Activated CD8-positive, alpha-beta T cell treated with anti-CD3 and anti-CD28 coated beads for 36 hours (primary cell): ENCODE measurements at places on chromosomes 16 and 17. TPM values are rescaled to one million over a fixed set of nuclear protein-coding genes. Genes with fewer than 3 reads are reported as not detected.

The TMEM208 gene
- 30.7 TPM for total RNA-seq

The PPP1R1B gene
- total RNA-seq = not detected

The TM4SF5 gene
- total RNA-seq = not detected

The TBC1D3I gene
- 0.45 TPM for total RNA-seq

The STXBP4 gene
- total RNA-seq = 4.8 TPM

The PYY gene
- 0.29 TPM for total RNA-seq

The ST6GALNAC2 gene
- total RNA-seq = not detected

The PYDC1 gene
- not detected for total RNA-seq

The AGRP gene
- not detected for total RNA-seq

The GPR139 gene
- not detected for total RNA-seq

The RNU2-1 gene
- 3,772 TPM for total RNA-seq

The CLEC19A gene
- not detected for total RNA-seq

The FOXL1 gene
- total RNA-seq = not detected

The OR4D1 gene
- total RNA-seq = 0.25 TPM

The TMEM98 gene
- not detected for total RNA-seq

The CCDC200 gene
- not detected for total RNA-seq

The ASGR2 gene
- not detected for total RNA-seq

The CACNG1 gene
- total RNA-seq = not detected

The SPECC1 gene
- total RNA-seq = 9.9 TPM

The B4GALNT2 gene
- total RNA-seq = not detected

The GDPD3 gene
- 4.5 TPM for total RNA-seq

The GLIS2 gene
- total RNA-seq = 0.77 TPM
